ENCODE measurements at places on chromosomes 5 and 9.

- H3K4me3 ChIP-seq = no peak overlapping the region
- H3K27ac ChIP-seq = no peak overlapping the region
- no peaks in the 10 kb centered on the region for H3K36me3 ChIP-seq
These were observed 25.9 kb upstream of the ADAMTS2 start for GRCh38 chr5:179371121-179371510.

- DNase-seq = no peak
- H3K4me3 ChIP-seq = no peak overlapping the region
- H3K36me3 ChIP-seq = no peaks in the 10 kb centered on the region
- no peaks in the 10 kb centered on the region for H3K27me3 ChIP-seq
- H3K4me1 ChIP-seq = no peaks in the 10 kb centered on the region
These were observed 41.0 kb downstream of the MVB12B start for GRCh38 chr9:126367616-126368015.

DNA sequence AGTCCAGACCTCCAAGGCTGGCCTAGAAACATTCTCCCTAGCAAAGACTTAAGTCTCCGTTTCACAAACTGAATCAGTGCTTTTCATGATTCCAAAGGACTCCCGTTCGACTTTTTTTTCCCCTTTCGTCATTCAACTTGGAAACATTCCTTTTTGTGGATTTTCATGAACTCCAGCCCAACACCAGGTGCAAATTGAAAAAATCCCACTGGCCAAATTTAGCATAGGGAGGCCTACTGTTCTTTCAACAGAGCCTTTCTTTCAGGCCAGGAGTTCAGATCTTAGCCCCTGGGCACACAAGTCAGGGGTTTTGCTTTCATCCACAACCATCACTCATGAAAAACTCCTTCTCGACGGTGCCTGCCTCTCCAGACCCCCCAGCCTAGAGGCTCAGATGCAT, 285.3 kb downstream of the PIK3R1 start:
- H3K27me3 ChIP-seq = no peaks in the 10 kb centered on the region
- no peaks in the 10 kb centered on the region for H3K36me3 ChIP-seq
- DNase-seq = no peak
- no peaks in the 10 kb centered on the region for H3K4me1 ChIP-seq
- no peak overlapping the region for H3K4me3 ChIP-seq
- no peak overlapping the region for H3K27ac ChIP-seq

DNA sequence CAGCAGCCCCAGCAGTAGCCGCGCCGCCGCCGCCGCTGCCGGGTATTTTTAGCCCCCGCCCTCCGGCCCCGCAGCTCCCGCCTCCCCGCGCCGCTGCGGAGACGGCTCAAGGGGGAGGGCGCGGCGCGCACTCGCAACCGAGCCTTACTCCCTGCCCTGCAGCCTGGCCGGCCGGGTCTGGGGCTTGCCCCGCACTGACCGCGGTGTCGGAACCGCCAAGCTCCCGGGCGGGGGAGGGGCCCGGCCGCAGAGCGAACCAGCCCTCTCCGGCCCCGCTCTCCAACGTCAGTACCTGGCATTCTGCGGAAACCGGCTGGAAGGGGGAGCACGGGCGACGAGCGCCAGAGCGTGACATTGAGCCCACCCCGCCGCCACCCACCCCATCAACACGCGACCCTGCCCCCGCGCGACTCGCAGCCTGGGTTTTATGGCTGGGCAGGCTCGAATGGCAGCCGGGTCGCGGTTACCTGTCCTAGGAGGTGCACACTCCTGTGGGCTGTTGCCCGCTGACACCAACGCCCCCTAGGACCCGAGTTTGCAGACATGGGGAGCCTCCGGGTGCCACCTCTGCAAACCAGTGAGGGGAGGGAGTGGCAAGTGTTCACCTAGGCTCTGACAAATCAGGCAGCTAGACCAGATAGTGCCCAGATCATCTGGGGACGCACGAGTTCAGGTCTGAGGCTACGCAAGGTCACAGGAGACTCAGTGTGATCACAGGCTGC, at the start of gene ACSL6:
TSS of gene ACSL6 (minus strand) at position 37 of the 722 bp plus-strand sequence. CDS start 105 bp downstream, outside the sequence.
- peaks cover 25% of the 10 kb centered on the region for H3K4me1 ChIP-seq
- no peak within 1 kb of the TSS for H3K27ac ChIP-seq
- no peaks in the 10 kb centered on the region for H3K36me3 ChIP-seq

- H3K27ac ChIP-seq = no peak overlapping the region
- H3K4me1 ChIP-seq = no peaks in the 10 kb centered on the region
- H3K4me3 ChIP-seq = no peak overlapping the region
These were observed 34.7 kb downstream of the ADAMTS2 start for GRCh38 chr5:179310439-179311090.

All from T-cell (primary cell).